ENCODE measurements at places on chromosomes 6 and 20.

DNA sequence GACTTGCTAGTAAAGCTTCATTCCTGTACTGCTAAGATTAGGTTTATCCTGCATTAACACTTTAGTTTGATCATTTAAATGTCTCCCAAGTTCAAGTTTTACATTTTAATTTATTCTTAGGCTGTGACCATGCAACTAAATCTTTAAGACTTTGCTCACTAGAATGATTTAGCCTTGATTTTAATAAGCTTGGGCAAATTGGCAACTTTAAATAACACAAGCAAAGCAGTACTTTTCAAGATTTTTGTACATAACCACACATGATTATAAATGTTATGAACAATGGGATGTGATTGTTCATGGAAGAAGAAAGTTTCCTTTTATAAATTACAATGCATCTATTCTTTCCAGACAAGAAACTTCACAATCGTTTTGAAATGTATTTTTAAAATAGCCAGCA is 948.0 kb upstream of the EPHA7 start:
- DNase-seq = no peak

GRCh38 chr6:2651961-2652360 is 98.8 kb downstream of the MYLK4 start:
- DNase-seq = no peak

- no peak for DNase-seq
Observed at GRCh38 chr20:9156529-9157280, 87.8 kb downstream of the PLCB4 start.

DNA sequence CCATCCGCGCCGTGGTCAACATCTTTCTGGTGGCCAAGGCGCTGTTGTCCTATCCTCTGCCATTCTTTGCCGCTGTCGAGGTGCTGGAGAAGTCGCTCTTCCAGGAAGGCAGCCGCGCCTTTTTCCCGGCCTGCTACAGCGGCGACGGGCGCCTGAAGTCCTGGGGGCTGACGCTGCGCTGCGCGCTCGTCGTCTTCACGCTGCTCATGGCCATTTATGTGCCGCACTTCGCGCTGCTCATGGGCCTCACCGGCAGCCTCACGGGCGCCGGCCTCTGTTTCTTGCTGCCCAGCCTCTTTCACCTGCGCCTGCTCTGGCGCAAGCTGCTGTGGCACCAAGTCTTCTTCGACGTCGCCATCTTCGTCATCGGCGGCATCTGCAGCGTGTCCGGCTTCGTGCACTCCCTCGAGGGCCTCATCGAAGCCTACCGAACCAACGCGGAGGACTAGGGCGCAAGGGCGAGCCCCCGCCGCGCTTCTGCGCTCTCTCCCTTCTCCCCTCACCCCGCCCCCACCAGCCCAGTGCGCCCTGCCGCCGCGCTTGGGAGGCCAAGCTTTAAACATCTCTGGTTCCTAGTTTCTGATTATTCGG is 4.0 kb downstream of the SLC32A1 start:
- DNase-seq = peak; percentile 17

DNA sequence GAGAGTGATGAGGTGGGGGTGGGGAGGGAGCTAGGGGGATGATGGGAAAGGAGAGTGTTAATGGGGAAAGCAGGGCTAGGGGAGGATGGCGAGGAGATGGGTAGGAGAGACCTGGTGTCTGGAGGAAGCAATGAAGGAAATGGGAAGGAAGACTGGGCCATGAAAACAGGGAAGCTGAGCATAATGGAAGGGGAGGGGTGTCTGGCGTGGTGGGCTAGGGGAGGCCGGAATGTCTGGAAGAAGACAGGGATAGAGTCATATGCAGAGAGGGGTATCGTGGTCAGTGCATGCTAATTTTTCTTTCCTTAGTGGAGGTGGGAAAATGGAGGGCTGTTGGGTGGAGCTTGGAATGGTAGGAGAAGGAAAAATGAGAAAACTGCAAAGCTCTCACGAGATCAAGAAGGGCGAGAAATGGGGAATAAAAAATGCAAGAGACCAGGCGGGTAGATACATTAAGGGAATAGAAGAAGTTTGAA is 423 bp downstream of the KLHDC3 start:
- DNase-seq = no peak

- no peak for DNase-seq
Observed at GRCh38 chr6:12543953-12544352, 172.6 kb upstream of the PHACTR1 start.

- no peak for DNase-seq
Observed at GRCh38 chr6:1403851-1404712, 14.7 kb downstream of the FOXF2 start.

- DNase-seq = no peak
Observed at GRCh38 chr6:166360243-166361076, 18.1 kb upstream of the SFT2D1 start.

- DNase-seq = no peak
Observed at GRCh38 chr6:155181498-155181897, 82.3 kb upstream of the CLDN20 start.

GRCh38 chr6:21337263-21337662 is 256.3 kb upstream of the SOX4 start:
- DNase-seq = no peak

DNA sequence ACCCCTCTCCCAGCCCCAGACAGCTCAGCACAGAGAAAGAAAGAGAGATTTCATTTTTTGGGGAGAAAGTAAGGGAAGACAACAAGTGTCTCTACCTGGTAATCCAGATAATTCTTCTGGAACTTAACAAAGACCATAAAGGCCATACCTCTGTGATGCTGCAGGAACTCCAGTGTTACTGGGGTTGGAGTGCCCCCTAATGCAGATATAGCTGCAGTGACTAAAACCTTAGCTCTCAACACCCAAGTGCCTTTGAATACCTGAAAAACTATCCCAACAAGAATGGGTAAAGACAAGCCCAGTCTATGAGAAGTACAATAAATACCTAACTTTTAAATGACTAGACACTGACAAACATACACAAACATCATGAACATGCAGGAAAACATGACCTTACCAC is 365.3 kb upstream of the PTCHD4 start:
- no peak for DNase-seq

- no peak for DNase-seq
Observed at GRCh38 chr6:122641819-122642218, 31.6 kb downstream of the PKIB start.

DNA sequence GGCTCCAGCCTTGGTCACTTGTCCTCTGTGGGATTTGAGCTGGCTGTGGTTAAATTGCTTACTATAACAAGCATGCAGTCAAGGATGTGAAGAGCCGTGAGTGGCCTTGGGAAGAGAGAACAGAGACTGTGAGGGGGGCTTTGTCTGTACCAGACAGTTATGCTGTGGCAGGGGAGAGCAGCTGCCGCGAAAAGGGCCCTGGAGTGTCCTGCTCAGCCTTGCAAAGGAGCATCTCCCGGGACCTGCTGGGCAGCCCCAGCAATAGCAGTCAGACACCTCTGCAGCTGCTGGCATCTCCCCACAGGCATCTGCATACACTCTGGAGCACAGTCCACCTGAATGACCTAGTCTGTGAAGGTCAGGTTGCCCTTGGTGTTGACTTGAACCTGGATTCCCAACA is 6.3 kb downstream of the EBF4 start:
- no peak for DNase-seq

GRCh38 chr6:119297049-119297448 is 52.5 kb downstream of the MAN1A1 start:
- no peak for DNase-seq

GRCh38 chr20:34916774-34917354 is 38.7 kb downstream of the GSS start:
- no peak for DNase-seq

DNA sequence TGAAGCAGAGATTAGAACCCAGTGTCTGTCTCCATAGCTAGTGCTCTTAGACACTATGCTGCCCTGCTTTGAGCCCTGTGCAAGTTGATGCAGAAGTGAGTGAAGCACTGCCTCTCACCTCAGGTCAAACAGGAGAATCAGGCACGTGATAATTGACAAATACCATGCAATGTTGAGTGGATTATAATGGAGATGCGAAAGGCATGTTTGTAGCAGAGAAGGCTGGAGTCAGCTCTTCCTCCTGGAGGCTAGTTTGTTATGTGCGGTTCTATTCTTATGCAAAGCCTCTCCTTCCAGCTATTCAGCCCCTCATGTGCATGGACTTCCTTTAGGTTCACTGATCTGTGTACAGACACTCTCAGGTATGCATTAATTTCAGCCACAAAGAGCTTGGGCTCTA is 108.5 kb downstream of the MANEA start:
- DNase-seq = no peak

- DNase-seq = no peak
Observed at GRCh38 chr6:170131351-170131750, 159.5 kb downstream of the DLL1 start.

- DNase-seq = no peak
Observed at GRCh38 chr6:79427721-79428120, 109.5 kb downstream of the LCA5 start.

DNA sequence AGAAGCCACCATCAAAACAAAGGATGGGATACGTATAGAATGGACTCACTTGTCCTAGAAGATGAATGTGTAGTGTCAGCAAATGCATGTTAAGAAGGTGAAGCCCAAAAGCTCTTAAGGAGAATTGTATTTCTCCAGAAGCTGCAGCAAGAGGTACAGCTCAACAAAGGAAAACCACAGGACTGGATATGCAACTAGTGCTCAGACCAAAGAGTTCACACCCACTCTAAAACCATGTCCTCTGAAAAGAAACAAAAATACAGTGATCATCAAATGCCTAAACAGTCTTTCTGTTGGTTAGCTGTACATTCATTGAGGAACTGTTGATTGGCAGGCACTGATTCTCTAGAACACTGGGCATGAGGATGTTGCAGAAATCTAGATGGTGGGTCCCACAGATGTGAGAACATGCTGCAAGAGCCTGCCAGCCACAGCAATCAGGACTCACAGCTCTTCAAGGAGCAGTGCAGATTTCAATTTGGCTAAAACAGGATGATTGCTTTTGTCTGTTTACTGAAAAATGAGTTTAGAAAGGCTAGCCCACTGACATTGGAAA is 94.6 kb downstream of the COL9A1 start:
- DNase-seq = no peak

- DNase-seq = no peak
Observed at GRCh38 chr20:46220455-46221207, 87.7 kb downstream of the CDH22 start.

DNA sequence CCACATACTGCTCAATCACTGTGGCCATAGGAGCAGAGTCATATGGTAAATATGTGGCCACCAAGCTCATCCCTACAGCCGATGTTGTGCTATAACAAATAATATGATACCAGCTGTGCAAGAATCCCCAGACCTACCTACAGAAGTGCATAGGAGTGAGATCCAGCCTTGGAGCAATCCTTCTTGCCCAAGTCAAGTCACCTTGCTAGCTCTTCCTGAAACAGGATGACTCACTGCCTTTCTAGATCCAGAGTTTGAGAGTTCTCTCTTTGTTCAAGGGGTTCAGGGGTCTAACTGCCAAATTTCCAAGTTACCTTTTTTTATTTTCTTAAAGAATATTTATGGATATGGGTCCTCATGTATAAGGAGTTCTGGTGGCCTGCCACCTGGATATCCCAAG is 195.7 kb upstream of the MAN1A1 start:
- no peak for DNase-seq

DNA sequence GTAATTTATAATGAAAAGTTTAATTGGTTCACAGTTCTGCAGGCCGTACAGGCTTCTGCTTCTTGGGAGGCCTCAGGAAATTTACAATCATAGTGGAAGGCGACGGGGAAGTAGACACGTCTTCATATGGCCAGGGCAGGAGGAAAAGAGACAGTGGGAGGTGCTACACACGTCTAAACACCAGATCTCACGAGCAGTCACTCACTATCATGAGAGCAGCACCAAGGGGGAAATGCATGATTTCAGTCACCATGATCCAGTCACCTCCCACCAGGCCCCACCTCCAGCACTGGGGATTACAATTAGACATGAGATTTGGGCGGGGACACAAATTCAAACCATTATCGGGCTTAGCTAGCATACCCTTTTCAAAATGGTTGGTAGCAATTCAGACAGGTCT is 41.2 kb downstream of the EIF2S2 start:
- no peak for DNase-seq

DNA sequence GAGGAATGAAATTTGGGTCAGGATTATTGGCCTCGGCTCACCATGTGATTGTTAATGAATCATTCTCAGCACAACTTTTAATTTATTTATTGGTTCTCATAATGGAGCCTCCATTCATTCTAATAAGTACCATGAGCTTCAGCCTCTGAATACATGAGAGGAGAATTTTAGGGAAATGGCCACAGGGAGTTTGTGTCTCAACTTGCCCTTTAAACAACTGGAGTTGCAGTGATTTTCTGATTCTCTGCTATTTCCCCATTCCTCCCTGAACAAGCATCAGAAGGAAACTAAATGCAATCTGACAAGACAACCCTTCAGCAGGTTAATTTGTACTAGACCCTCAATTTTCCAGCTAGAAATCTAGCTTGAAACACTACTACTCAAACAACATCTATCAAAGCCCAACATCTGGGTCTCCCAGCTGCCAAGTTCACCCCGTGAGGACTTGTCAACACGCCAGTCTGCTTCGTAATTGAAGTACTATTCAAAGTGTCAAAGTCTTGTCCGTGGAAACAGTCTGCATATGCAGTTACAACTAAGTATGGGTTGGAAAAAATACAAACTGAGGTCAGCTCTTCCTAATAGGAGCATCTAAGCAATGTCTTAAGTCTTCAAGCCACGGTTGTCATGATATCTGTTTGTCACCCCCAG is 235.4 kb downstream of the CDH4 start:
- DNase-seq = no peak

- DNase-seq = no peak
Observed at GRCh38 chr6:156595476-156595875, 181.7 kb upstream of the ARID1B start.

GRCh38 chr6:127148511-127148910 is 30.0 kb downstream of the RSPO3 start:
- no peak for DNase-seq

GRCh38 chr6:64037427-64037826 is 401.8 kb downstream of the PHF3 start:
- no peak for DNase-seq

- DNase-seq = no peak
Observed at GRCh38 chr6:121695329-121695728, 259.9 kb downstream of the GJA1 start.

DNA sequence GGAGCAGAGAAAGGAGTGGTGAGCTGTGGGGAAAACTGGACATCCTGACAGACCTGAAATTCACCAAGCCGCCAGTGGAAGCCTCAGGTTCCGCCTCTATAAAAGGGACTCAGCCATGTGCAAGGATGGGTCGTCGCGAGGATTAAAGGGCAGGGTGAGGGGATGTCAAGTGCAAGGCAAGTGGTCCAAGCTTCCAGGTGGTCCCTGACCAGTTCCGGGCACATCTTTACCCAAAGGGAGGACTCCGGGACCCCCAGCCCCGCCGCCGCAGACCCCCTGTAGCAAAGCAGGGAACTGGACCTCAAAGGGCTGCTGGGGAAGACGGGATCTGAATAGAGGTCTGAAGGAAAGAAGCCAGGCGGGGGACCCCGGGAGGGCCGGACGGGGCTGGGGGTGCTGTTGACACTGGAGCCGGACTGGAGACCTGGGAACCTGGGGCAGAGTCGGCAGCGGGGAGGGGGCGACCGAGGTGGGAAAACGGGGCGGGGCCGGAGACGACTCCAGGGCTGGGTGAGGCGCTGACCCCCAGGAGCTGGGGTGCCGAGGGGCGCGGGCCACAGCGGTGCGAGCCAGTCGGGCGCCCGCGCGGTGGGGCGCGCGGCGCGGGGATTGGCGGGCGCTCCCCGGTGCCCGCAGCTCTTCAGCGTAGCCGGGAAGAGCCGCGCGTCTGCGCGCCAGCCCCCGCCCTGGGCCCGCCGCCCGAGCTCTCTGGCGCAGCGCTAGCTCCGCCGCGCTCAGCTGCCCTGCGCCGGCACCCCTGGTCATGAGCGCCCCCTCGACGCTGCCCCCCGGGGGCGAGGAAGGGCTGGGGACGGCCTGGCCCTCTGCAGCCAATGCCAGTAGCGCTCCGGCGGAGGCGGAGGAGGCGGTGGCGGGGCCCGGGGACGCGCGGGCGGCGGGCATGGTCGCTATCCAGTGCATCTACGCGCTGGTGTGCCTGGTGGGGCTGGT is at the start of gene SSTR4:
SSTR4 (plus strand) TSS at position 592 of the 951 bp plus-strand sequence; CDS start at position 764, 172 bp downstream.
- DNase-seq = no peak
